ENCODE measurements at places on chromosomes 1 and 21.

DNA sequence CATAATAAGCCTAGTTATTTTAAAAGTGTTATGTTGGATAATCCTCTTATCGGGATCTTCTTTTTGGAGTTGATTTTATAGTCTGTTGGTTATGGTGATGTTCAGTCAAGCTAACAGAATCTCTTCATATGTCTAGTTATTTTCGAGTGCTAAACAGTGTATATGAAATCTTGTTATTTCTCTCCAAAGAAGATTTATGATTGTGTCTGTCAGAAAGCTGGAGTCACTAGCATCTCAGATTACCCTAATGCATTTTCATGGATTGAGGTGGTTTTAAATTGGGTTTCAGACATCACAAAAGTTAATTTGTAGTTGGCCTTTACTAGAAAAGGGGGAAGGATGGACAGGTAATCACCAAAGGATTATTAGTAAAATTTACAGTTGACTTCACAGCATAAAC, 13.3 kb downstream of the MAEL start:
- DNase-seq: no peak

DNA sequence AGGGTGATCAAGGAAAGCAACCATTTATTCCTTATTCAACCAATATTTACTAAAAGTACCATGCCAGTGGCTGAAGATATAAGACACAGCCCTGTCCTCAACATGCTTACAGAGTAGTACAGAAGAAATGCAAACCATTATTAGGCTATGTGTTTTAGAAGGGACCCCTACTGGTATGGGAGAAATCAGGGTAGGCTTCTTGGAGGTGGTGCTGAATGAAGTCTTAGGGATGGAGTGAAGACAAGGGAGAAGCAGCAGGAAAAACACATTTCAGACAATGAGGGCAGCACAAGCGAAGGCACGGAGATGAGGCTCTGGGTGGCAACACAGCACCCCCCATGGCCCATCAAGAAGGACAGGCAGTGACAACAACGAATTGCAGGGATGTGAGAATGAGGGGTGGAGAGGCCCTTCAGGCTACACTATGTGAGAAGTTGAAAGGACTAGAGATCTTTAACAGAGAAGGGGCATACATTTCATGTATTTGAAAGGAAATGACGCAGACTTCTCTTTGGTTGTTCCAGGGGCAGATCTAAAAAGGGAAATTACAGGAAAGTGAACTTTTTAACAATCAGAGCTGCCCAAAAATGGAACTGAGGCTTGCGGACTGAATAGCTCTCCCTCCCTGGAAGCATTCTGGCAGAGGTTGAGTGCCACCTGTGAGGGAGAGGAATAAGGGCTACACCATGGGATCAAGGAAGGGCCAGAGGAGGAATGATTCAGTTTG, 16.8 kb upstream of the CD58 start:
- no peak for DNase-seq

- no peak for DNase-seq
Measured at GRCh38 chr1:30525971-30526651, 197.3 kb downstream of the MATN1 start.

DNA sequence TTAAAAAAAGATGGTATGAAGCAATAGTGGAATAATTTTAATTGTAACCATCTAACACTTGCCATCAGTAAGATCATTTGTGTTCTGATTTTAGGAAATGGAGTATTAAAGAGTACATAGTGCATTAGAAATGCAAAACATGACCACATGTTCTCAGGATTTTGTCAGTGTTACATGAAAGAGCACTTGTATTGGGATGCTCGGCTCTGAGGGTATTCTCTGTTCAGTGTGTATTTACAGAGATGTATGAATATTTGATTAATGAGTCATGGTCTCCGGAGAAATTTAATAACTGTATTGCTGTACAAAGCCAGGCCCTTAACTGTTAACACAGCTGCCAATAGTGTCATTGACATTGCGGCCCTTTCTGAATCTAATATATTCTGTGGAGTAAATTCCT, 91.7 kb downstream of the ATG4C start:
- DNase-seq: no peak

- peak; percentile 7 for DNase-seq
Measured at GRCh38 chr1:64685217-64685616, 59.7 kb upstream of the RAVER2 start.

DNA sequence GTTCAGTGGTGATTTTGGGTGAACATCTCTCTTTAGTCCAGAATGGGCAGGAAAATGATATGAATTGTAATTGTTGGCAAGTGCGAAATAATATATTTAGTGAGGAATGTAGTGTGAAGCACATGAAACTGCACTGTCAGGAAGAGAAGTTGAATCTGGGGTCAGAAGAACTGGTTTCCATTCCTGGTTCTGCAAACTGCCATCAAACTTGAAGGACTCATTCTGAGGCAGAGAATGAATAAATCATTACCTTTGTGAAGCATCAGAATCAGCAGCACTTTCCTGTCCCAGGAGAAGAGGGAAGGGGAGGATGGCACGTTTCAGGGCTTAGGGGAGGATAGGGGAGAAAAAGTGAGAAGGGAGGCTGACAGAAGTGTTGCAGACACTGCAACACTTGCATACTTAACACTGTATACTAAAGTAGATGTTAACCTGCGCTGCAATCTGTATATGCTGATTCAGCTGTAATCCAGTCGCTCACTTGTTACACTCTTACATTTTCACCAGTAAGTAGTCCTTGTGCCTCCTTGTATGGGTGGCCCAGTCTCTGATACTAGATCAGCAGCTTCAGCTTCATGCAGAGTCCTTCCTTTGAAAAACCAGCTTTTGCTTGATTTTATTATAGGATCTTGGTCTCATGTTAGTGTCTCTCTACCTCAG, 10.5 kb upstream of the RPTN start:
- no peak for DNase-seq

GRCh38 chr1:15935056-15935950, 40.6 kb downstream of the ZBTB17 start:
- DNase-seq: no peak

DNA sequence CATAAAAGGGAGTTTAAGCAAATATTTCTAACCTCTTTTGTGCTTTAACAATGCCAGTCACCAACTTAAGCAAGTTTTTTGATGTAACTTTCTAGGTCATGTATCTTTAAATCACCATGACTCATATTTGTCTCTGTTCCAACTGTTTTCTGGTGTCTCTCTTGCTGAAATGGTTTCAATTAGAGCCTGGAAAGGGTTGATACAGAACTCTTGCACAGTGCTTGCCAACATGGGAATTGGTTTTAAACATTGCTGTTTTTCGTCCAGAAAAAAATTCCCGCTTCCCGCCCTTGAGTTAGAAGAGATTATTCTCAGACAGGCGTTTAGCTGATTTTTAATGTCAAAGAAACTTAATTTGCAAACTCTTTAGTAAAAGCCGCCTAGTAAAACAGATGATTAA, 46.4 kb upstream of the SLC22A15 start:
- DNase-seq: peak; percentile 11

DNA sequence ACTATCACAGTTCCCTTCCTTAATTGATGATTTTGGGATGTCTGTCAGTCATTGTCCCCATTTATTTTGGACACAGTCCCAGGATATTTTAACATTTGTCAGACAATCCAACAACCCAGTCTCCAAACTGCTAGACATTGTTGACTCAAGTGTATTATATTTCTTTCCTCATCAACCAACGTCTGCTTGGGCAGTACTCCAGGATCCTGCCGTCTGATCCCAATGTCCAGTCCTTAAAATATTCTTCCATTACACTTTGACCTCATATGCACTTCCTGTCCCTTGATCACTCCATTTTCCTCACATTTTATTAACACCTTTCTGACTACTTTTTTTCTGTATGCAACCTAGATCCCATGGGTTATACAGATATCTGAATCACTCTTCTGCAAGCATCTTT, 39.8 kb upstream of the KIAA0040 start:
- no peak for DNase-seq

- peak; percentile 81 for DNase-seq
Measured at GRCh38 chr1:183956559-183957188, 80.9 kb downstream of the COLGALT2 start.

- no peak for DNase-seq
Measured at GRCh38 chr1:188427642-188428041, 1598.9 kb downstream of the PLA2G4A start.

GRCh38 chr1:107843989-107844388, 121.0 kb downstream of the VAV3 start:
- DNase-seq: no peak

DNA sequence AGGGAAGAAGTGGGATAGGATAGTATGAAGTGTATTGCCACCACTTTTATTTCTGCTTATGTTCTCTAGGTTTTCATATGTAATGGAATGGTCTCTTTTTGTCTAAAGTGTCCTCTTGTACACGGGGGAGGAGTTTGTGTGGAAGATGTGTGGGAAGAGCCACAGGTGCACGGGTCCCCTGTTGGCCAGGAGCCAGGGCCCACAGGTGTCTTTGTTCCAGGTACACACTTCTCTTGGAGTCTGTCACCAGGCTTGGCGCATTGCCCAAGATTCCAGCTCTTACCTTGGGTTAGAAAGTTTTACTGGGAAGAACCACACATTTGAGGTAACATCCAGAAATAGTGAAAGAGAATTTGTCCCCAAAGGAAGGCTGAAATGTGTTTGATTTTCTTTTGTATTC, 10.5 kb downstream of the TENT5C start:
- no peak for DNase-seq

GRCh38 chr21:44844256-44844655, 26.4 kb upstream of the SUMO3 start:
- no peak for DNase-seq

- no peak for DNase-seq
Measured at GRCh38 chr1:7493711-7494454, 277.2 kb upstream of the VAMP3 start.

- no peak for DNase-seq
Measured at GRCh38 chr1:86823821-86824500, 90.0 kb downstream of the SELENOF start.

GRCh38 chr1:81543764-81544163, 257.0 kb upstream of the ADGRL2 start:
- no peak for DNase-seq

DNA sequence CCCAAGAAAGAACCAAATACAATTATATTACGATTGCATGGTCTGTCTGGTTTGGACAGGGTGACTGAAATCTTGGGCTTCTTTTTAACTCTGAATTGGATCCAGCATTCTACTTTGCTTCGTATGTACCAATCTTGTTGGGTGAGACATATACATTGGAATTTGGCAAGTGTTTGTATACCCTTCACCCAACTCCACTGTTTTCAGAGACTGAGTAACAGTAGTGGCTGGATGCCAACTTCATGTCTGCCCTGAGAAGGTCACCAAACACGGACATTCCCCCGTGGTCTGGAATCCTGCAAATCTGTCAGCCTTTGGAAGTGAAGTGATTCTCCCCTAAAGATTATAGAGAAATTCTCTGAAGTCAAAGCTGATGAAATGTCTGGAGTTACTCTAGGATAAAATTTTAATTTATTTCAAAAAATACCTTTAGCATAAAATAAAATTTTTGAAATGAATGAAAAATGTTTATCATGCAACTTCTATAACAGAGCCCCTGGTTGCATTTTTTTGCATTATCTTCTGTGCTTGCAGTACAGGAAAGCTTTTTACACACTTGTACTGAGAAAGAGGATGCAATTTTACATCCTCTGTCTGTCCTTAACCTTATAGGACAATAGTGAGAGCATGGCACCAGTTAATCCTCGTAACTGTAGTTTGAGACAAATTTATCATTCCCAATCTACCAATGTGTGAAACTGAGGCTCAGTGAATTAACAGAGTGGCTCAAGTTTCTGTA, 201.8 kb downstream of the DISC1 start:
- no peak for DNase-seq

GRCh38 chr1:224427346-224427745, 7.3 kb downstream of the WDR26 start:
- DNase-seq: no peak

DNA sequence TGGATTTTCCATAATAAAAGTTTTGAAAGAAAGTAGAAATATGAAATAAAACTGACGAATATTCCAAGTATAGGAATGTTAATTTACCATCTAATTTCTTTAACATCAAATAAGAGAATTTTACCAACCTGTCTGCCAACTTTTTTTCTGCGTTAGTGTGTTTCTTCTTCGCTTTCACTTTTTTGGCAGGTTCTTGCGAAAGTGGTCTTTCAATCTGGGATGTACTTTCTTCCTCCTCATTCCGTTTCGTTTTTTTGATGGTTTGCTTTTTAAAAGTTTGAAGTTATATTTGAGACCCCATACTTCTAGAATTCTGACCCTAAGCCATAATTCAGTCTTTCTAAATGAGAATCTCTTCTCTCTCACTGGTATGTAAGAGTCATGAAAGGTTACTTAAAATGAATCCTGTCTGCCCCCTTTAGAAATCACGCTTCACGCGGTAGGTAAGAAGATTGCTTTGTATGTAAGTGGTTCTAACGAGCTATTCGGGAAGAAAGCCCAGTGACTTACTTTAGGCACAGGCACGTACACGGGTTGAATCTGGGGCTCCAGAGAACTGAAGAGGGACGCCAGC, 580 bp downstream of the RBM34 start:
- peak; percentile 70 for DNase-seq

DNA sequence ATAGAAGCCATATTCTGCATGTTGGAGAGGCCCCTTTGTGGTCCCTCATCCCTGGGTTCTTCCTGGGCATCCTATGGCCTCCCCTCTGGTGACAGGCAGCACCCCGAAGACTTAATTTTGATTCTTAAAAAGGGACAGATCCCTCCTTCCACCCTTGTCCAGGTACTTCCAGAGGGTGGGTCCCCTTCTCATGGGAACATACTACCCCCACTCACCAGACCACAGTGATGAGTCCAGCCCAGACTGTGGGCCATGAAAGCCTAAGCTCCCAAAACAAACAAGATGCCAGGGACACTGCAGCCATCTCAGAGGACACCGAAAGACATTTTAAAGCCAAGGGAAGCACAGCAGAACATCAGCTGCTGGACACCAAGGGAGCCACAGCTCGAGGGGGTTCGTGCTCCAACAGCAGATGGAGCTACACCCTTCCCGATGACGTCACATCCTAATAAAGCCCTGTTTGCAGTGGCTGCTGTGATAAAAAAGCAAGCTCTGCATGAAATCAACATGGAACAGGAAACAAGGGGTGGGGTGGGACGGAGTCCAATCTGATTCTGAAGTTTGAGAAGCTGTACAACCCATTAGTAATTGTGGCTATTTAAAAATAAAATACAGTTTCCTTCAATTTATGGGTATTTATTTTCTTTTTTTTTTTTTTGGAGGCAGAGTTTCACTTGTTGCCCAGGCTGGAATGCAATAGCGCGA, 32.4 kb downstream of the GNB1 start:
- DNase-seq: peak; percentile 95

GRCh38 chr1:185365951-185366350, 48.9 kb upstream of the IVNS1ABP start:
- DNase-seq: no peak

DNA sequence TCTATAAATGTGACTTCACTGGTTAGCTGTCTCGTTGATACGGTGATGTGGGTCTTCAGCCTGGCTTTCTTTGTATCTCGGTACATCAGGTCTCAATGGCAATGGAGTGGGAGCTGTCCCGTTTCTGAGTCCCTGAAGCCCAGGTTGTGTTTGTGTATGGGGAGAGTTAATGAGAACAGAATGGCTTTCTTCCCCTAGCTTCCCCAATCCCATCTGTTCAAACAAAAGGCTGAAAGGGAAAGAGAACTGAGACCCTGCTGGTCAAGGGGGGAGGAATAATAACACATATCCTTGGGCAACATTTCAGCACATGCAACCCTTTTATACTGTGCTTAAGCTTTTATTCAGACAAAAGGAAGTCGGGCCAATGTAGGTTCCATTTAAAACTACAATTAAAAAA, 28.4 kb upstream of the CASQ2 start:
- no peak for DNase-seq
